ENCODE measurements at places on chromosomes 3 and 15.
A peak's percentile ranks its signal among the peaks of the same experiment; 100 is the strongest.

GRCh38 chr15:74320352-74321247, 46.8 kb downstream of the CYP11A1 start:
- DNase-seq: peak; percentile 68

GRCh38 chr15:58403581-58403980, 28.2 kb upstream of the LIPC start:
- DNase-seq: no peak

DNA sequence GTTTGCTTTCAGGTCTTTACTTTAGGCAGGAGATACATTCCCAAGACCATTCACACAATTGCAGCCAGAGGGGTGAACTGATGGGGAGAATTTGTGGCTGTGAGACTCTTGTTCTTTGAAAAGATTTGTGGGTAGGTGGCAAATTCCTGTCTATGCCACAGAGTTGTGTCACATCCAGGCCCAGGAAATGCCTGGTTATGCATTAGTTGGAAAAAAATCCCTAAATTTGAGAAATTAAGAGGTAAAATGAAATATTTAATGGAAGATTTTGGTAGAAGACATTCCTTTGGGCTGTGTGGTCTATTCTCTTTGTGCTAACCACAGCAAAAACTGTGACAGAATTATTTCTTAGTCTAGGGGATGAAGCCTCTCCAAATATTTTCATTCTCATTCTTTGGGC, 28.8 kb downstream of the SAMMSON start:
- DNase-seq: no peak

DNA sequence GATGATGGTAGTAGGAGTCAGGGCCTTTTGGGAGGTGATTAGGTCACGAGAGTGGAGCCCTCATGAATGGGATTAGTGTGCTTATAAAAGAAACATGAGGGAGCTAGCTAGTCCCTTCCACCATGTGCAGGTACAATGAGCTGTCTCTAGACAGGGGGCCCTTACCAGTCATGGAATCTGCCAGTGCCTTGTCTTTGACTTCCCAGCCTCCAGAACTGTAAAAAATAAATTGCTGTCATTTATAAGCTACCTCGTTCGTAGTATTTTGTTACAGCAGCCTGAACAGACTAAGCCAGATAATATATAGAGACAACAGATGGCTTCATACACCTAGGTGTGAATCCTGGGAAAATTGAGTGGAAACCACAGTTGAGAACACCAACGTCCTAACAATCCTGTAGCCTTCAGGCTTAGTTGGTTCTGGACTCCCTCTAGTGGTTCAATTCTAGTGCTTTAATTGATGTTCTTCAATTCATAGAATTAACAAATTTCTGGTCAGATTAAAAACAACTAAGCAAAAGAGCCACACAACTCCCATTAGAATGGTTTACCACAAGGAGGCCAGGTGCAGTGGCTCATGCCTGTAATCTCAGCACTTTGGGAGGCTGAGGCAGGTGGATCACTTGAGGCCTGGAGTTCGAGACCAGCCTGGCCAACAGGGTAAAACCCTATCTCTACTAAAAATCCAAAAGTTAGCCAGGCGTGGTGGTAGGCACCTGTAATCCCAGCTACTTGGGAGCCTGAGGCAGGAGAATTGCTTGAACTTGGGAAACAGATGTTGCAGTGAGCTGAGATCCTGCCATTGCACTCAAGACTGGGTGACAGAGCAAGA, 21.3 kb upstream of the GATM start:
- DNase-seq: peak; percentile 51

DNA sequence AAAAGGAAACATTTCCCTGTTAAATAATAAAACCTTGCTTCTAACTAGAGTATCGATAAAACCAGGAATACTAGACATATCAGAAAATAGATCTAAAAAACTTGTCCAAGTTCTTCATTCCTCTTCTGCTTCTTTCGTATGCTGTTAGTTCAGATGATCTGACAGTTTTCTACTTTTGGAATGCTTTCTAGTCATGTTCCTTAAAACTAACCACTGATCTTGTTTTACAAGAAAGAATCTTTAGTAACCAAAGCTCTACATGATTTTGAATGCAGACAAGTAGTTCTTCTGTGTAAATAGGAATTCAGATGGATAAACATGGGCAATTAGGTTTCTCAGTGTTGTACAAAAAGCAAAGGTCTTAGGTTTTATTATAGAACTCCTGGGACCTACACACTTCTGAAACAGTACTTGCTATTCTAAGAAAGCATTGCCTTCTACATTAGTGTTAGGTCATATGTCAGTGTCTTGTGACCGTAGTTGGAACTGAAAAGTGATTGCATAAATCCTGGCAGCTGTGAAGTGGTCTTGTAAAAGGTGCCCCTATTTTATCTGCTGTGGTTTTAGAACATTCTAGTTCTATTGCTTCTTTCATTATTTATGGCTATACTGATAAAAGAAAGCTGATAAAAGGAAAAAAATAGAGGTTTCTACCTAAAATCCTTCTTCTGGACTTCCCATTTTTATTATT, 40.7 kb downstream of the SNRK start:
- DNase-seq: no peak

- DNase-seq: no peak
Measured at GRCh38 chr3:69203631-69204314, 81.4 kb upstream of the LMOD3 start.

GRCh38 chr3:172511783-172512762, 11.2 kb downstream of the TNFSF10 start:
- DNase-seq: no peak

DNA sequence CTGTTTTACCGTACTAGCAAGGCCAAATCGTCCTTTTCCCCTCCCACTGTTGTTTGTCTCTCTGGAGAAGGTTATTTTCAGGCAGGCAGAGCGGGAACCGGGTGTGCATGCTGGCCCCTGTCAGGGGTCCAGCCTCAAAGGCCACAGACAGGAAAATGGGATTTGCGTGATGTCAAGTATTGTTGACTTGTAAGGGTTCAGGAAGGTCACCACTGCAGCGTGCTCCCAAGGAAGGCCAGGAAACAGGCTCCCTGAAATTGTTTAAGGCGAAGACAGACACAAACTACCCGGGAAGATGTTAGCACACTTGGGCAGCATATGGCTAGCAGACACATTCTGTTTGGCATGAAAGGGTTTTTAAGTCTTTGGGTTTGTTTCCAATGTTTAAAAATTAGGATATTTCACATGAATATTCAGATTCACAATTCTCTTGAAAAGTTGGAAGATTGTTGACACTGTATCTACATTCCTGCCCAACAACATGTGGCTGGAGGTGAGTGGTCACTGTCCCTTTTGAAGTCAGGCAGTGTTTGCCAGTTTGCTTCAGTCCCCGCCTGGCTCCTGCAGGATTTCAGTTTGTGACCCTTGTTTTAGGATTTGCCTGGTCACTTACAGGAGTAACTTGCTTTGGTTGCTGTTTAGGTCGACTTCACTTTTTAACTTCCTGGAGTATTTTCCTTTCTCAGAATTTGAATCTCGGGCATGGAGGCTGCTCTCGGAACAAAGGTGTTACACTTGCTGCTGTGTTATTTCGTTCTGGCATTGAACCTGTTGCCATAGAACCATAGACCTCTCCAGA, 90.4 kb downstream of the BDH1 start:
- no peak for DNase-seq

GRCh38 chr15:52414936-52415335, 113.7 kb downstream of the MYO5A start:
- no peak for DNase-seq

- DNase-seq: no peak
Measured at GRCh38 chr15:99185414-99186130, 63.8 kb downstream of the TTC23 start.

DNA sequence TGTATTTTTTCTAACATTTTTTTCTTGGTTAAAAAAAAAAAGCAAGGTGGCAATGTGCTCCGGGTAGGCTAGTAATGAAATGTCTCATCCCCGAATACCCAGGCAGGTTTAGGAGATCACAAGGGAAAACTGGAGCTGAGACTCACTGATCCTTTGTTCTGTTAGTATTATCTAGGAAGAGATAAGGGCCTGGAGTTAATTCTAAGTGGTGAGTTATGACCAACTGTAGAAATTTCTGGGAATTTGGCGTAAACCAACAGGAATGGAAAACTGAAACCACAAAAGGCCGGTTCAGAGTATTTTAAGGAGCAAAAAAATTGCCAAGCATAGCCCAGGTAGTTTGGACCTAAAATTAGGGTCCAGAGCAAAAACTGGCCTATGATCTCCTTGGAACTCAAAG, 12.4 kb downstream of the PPM1M start:
- no peak for DNase-seq

GRCh38 chr3:132554437-132554836, 42.6 kb upstream of the ACKR4 start:
- no peak for DNase-seq

GRCh38 chr3:98887684-98888083, 13.8 kb downstream of the DCBLD2 start:
- DNase-seq: no peak

DNA sequence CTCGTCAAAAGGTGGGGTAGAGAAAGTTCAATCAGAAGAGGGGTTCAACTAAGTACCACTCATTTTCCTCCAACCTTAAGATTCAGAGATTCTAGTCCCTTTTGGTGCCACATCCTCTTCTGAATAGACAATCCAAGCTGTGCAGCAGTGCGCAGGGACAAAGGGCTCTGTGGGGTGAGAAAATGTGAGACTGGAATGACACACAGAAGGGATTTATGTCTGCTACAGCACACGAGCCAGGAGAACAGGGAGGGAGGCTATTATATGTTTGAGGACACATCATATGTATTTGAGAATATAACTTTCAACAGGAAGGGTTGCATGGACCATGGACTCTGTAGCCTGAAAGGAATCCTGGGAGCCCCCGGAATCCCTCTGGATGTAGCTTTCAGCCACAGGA, 33.0 kb downstream of the LSM3 start:
- no peak for DNase-seq

GRCh38 chr15:63192619-63193206, 3.3 kb downstream of the RAB8B start:
- no peak for DNase-seq

DNA sequence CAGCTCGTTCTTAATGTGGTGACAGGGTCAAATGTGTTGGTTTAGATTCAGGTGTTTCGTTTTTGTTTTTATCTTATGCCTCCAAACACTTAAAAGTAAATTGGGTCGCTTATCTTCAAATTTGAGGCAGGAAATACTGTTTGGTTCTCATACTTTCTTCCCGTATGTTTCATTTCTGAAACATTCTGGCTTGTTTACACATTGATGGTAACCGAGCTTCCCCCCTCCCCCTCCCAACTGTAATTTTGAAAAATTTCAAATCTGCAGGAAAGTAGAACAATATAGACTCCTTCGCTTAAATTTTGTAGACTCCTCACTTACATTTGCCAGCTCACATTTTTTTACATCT, 64.9 kb downstream of the CMTM8 start:
- DNase-seq: no peak

DNA sequence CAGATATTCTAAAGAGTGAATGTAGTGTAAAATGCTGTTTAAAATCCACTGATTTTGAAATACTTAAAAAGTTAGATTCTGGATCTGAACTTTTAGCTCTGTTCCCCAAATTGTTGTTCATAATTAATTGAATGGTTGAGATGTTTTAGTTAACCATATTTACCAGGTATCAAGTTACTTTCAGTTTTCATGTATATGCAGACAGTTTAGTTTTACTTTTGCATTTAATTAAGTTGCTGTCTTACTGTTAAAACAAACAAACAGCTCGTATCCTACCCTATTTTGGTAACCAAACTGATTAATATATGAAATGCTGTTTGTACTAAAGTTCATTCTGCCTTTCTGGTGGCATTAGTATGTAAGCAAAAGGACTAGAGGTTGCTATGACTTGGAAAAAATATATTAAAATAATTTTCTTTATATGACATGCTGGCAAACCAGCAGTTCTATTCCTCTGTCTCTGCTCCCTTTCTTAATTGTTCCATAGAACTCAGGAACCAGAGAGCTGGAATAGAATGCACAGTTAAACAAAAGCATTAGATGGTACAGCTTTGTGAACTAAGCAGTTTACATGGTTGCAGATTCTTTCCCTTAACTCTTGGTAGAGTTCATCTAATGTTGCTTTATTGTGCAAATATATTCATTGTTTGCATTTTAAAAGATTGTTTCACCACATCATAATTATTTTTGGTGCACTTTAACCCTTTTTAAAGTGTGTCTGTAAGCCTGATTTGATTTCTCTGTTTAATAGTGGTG, 39.5 kb upstream of the SCAANT1 start:
- no peak for DNase-seq

DNA sequence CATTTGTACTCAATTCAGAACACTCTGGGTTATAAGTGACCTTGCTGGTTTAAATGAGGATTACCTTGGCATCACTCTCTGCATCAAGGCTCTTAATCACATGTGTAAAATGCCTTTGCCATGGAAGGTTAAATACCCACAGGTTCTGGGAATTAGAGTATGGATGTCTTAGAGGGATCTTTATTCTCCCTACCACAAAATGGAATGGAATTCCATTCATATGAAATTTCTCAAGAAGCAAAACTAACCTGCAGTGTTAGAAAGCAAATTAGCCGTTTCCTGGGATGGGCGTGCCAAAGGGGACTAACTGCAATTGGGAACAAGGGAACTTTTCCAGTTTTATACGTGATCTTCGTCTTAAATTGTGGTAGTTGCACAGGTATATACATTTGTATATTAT, 39.8 kb downstream of the TBL1XR1 start:
- DNase-seq: no peak

DNA sequence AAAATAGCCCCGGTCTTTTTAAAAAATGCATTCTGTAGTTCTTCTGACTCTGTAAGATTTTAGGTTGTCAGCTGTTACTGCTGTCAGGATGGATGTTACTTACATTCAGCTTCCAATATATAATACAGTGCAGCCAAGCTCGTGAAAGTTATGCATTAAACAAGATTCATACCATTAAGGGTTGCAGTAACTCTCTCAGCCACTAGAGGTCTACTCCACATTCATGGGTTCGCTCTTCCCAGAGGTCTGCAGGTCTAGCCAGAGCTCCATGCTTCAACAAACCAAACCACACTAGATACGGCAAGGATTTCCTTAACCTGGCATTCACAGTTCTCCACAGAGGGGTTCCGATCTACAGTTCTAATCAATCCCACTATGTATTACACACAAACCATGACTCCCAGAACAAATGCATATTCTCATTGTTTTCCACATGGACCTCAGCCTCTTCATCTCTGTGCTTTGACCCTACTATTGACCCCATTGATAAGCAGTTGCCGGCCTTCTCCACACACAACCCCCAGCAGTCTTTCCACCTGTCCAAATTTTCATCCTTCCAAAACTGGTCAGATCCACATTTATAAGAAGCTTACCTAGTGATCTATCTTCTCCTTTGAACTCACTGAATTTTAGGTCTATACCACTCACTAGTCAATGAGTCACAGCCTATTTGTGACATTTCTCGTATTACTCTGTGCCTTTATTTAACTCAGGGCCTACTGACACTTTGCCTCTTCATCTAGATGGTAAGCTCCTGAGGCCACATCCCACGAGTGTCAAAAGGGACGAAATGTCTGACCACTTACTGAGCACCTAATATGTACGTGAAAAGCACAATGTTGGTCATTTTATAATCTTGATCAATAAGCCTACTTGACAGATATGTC, 33.7 kb downstream of the RORA start:
- DNase-seq: peak; percentile 44

DNA sequence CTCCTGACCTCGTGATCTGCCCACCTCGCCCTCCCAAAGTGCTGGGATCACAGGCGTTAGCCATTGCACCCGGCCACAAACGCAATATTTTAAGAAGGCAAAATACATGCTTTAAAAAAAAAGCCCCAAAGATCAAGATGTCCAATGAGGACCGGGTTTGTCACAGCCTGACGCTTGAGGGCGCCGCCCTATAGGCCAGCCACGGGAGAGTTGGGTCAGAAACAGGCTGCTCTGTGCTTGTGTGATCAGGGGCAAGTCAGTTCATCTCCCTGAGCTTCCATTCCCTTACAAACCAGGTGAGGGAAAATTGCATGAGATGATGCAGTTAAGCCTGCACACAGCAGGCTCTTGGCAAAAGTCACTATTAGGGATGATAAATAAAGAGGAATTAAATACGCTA, 23.9 kb downstream of the FAM174B start:
- no peak for DNase-seq

Data from AG20443 (cell line).